ENCODE measurements at places on chromosomes 2 and 18. TPM values are rescaled to one million over a fixed set of nuclear protein-coding genes. Genes with fewer than 3 reads are reported as not detected.

GRCh38 chr18:63319383-63320122, at the start of gene BCL2:
Gene BCL2, minus strand, starts transcription at chr18:63319769.
- H3K4me1 ChIP-seq: peaks cover 33% of the 10 kb centered on the region
- peak within 1 kb of the TSS; percentile 94 for H3K4me3 ChIP-seq
- H3K27ac ChIP-seq: peak within 1 kb of the TSS; percentile 93
- DNase-seq: peak; percentile 61
- H3K27me3 ChIP-seq: no peaks in the 10 kb centered on the region
- peaks cover 42% of the 10 kb centered on the region for H3K36me3 ChIP-seq

- H3K27me3 ChIP-seq: no peaks in the 10 kb centered on the region
- H3K36me3 ChIP-seq: peaks cover 19% of the 10 kb centered on the region
- H3K4me1 ChIP-seq: peaks cover 75% of the 10 kb centered on the region
- peak overlapping the region; percentile 52 for H3K27ac ChIP-seq
Observed at GRCh38 chr2:181463588-181463987, 6.4 kb downstream of the ITGA4 start.

- no peaks in the 10 kb centered on the region for H3K4me1 ChIP-seq
- peaks cover 5% of the 10 kb centered on the region for H3K27me3 ChIP-seq
- H3K27ac ChIP-seq: no peak overlapping the region
Observed at GRCh38 chr2:178143481-178143880, 31.2 kb downstream of the RBM45 start.

DNA sequence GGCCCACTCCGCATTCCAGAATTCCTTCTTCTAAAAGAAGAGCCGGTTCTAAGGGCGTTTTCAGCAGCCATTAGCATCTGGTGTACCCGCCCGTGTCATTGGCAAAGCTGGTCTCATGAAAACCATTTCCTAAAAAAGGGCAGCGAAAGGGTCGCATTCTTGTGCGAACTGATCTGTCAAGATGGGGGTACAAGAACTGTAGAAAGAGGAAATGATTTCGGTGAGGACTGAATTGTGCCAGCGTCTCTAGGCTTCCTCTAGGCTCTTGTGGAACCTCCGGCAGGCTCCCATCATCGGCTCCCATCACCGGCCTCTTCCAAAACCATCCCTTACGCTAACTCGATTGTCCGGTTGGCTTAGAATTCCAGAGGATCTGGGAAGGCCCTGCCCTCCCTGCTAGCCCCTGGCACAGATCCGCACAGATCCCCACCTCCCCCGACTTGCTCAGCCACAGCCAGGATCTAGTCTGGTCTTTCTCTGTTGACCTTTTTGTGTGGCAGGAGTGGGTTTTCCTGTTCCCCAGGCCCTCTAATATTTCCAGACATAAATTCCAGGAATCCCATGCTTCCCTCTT, 1.3 kb downstream of the RAB31 start:
- H3K4me1 ChIP-seq: peaks cover 23% of the 10 kb centered on the region
- no peak overlapping the region for H3K27ac ChIP-seq
- peaks cover 78% of the 10 kb centered on the region for H3K27me3 ChIP-seq
- peak overlapping the region; percentile 73 for H3K4me3 ChIP-seq

DNA sequence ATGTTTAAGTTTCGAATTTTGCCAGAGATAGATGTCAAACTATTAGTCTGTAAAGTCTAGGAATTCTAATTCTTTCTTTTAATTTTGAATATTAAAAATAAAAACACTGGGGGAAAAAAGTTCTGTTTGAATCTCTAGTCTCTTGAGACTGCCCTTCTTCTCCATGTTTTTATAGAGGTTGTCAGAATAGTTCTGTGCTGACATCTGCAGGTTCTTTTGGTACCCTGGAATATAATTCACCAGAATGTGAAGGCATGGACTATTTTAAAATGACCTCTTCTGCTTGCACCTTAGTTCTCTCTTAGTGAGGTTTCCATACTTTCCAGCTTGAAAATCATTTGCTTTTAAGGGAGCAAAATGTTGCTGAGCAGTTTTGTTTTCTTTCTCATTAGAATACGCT, 121.0 kb upstream of the MSTN start:
- H3K27me3 ChIP-seq: peaks cover 15% of the 10 kb centered on the region
- peaks cover 1% of the 10 kb centered on the region for H3K36me3 ChIP-seq
- no peak for DNase-seq
- no peak overlapping the region for H3K4me3 ChIP-seq
- no peak overlapping the region for H3K27ac ChIP-seq
- H3K4me1 ChIP-seq: peaks cover 6% of the 10 kb centered on the region

DNA sequence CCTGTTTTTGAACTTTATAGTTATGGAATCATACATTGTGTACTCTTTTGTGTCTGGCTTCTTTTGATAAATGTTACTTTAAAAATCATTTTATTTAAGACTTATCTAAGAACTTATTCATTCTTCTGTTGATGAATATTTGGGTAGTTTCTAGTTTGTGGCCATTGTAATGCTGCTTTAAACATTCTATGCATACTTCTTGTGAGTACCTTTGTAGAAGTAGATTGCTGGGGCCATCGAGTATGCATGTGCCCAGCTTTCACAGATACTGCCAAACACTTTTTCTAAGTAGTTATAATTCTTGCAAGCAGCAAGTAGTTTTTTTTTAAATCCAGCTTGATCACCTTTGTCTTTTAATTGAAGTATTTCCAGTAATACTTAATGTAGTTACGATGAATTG, 11.1 kb downstream of the CD302 start:
- no peak for DNase-seq
- H3K36me3 ChIP-seq: no peaks in the 10 kb centered on the region
- H3K4me3 ChIP-seq: no peak overlapping the region
- H3K27ac ChIP-seq: no peak overlapping the region
- H3K27me3 ChIP-seq: no peaks in the 10 kb centered on the region
- H3K4me1 ChIP-seq: peaks cover 4% of the 10 kb centered on the region

The ERFE gene
- not detected for total RNA-seq

The RUFY4 gene
- total RNA-seq: 0.93 TPM

The GKN2 gene
- total RNA-seq: not detected

Measured in activated CD4-positive, alpha-beta memory T cell treated with anti-CD3 and anti-CD28 coated beads for 36 hours (primary cell).